ENCODE measurements at places on chromosomes 2 and 18. TPM values are rescaled to one million over a fixed set of nuclear protein-coding genes. Genes with fewer than 3 reads are reported as not detected.

Gene TRIM43
- 0.13 TPM for total RNA-seq

Gene POTEF
- not detected for total RNA-seq

Gene PARD6G
- total RNA-seq = 3.5 TPM

Gene KRTCAP3
- total RNA-seq = 0.39 TPM

Gene EFHD1
- 3.6 TPM for total RNA-seq

Gene KHK
- total RNA-seq = 9.5 TPM

Gene SDC1
- total RNA-seq = 208 TPM

Gene IKZF2
- 0.13 TPM for total RNA-seq

Gene TMEFF2
- 0.34 TPM for total RNA-seq

Gene CBLN2
- 0.06 TPM for total RNA-seq

Gene SCN7A
- total RNA-seq = not detected

Gene RAB17
- total RNA-seq = 0.36 TPM

Gene LYPD6B
- total RNA-seq = not detected

Gene KIF5C
- 0.39 TPM for total RNA-seq

Gene FOXD4L1
- total RNA-seq = 0.24 TPM

Gene MC5R
- total RNA-seq = not detected

Gene HOXD13
- 0.29 TPM for total RNA-seq

Gene CYBRD1
- total RNA-seq = 29.8 TPM

Gene EPB41L3
- total RNA-seq = 0.18 TPM

Gene HRH4
- not detected for total RNA-seq

Gene TMEM163
- not detected for total RNA-seq

Gene DSG4
- not detected for total RNA-seq

Gene ASB18
- 0.03 TPM for total RNA-seq

Gene AGXT
- not detected for total RNA-seq

Gene DLX1
- 2.4 TPM for total RNA-seq

Gene C2orf68
- 20.2 TPM for total RNA-seq

Gene POMC
- not detected for total RNA-seq

Gene SLC9A4
- not detected for total RNA-seq

Gene ALKAL2
- not detected for total RNA-seq

Gene CARF
- total RNA-seq = 1.1 TPM

Gene ZNF521
- total RNA-seq = not detected

Gene SLC9A2
- total RNA-seq = 3.7 TPM

Gene CHRNG
- not detected for total RNA-seq

Gene RETSAT
- total RNA-seq = 54.8 TPM

Gene RUFY4
- total RNA-seq = not detected

Gene OBSL1
- 22.3 TPM for total RNA-seq

Gene CYRIA
- 0.27 TPM for total RNA-seq

Gene DNER
- total RNA-seq = 11.1 TPM

Gene NT5DC4
- total RNA-seq = not detected

Gene CD302
- total RNA-seq = 2.3 TPM

Gene GCG
- not detected for total RNA-seq

Gene AQP12A
- total RNA-seq = not detected

Gene PLGLB2
- not detected for total RNA-seq

Gene RPL31
- 2,285 TPM for total RNA-seq

Measured in A549 treated with GW870086 at 1 μM for 4 hours (cell line).